ENCODE measurements at places on chromosomes 3 and 15. TPM values are rescaled to one million over a fixed set of nuclear protein-coding genes. Genes with fewer than 3 reads are reported as not detected.

Gene INSYN1
- total RNA-seq, result 1.3 TPM

Gene NOX5
- total RNA-seq, result 0.33 TPM

Gene MYRIP
- total RNA-seq, result under 0.01 TPM

Gene EFHB
- total RNA-seq, result 1.0 TPM

Gene ACTRT3
- 6.1 TPM for total RNA-seq

Gene ADGRG7
- total RNA-seq, result not detected

Gene CCR3
- 0.26 TPM for total RNA-seq

Gene IL12A
- 72.5 TPM for total RNA-seq

Gene SPESP1
- 4.6 TPM for total RNA-seq

Gene TM6SF1
- 2.3 TPM for total RNA-seq

Gene SAMMSON
- total RNA-seq, result under 0.01 TPM

Gene CHRM5
- not detected for total RNA-seq

Gene WHAMM
- 5.6 TPM for total RNA-seq

Gene KBTBD8
- 2.3 TPM for total RNA-seq

Gene ARMC8
- total RNA-seq, result 49.6 TPM

Gene PLA2G4E
- not detected for total RNA-seq

Gene GNB5
- 40.3 TPM for total RNA-seq

Gene PTH1R
- total RNA-seq, result 4.3 TPM

Gene CD200
- 0.17 TPM for total RNA-seq

Gene LMAN1L
- not detected for total RNA-seq

Gene APBA2
- 18.2 TPM for total RNA-seq

Gene TMEM266
- total RNA-seq, result 0.26 TPM

Gene PARP15
- 0.26 TPM for total RNA-seq

Gene CHRNB4
- not detected for total RNA-seq

Gene LRRIQ4
- under 0.01 TPM for total RNA-seq

Gene ZWILCH
- 11.6 TPM for total RNA-seq

Gene C3orf20
- total RNA-seq, result not detected

Gene LIPC
- 4.0 TPM for total RNA-seq

Gene MORC1
- total RNA-seq, result not detected

Gene ACP3
- 3.5 TPM for total RNA-seq

Gene LARP6
- 108 TPM for total RNA-seq

Gene CRABP1
- not detected for total RNA-seq

Gene RTP1
- total RNA-seq, result not detected

Gene ZNF501
- 16.0 TPM for total RNA-seq

Gene CKMT1B
- not detected for total RNA-seq

Gene SLC2A2
- total RNA-seq, result not detected

Gene STXBP5L
- total RNA-seq, result not detected

Gene DCLK3
- under 0.01 TPM for total RNA-seq

Gene RHCG
- total RNA-seq, result not detected

Gene EFCAB12
- under 0.01 TPM for total RNA-seq

Gene PLSCR5
- total RNA-seq, result not detected
